ENCODE measurements at places on chromosomes 12 and 14.

DNA sequence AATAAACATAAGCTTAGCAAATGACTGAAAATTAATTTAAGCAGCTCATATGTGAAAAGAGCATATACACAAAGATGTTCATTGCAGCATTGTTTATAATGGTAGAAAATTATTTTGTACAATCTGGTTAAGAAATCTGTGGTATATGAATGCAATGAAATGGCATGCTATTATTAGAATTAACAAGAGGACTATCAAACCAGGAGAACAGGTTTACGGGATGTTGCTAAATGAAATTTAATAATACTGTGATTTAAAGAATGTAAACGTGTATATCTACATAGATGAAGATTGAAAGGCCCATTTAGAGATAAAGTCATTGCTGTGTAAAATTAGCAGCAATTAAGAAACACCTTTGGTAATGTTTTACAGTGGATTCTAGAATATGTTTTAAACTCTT lies 70.5 kb downstream of the EID3 start:
- no peak for DNase-seq

- peak; percentile 87 for DNase-seq
Measured at GRCh38 chr12:67697443-67697842, 48.9 kb downstream of the DYRK2 start.

DNA sequence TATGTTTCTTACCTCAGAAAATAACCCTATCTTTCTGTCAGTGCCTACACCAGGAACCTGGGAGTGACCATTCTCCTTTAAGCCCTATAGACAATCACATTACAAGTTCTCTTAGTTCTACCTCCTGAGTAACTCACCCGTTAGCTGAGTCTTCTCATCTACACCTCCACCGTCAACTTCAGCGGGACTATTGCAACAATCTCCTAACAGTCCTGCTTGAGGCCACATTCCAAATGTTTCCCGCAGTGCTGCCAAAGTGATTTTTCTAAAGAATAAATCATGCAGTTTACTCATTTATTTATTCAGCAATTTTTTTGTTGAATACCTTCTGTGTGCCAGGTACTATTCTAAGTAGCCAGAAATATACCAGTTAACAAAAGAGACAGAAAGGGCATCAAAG lies 285.0 kb upstream of the GRIP1 start:
- no peak for DNase-seq

GRCh38 chr12:97267594-97268202 lies 194.9 kb upstream of the RMST start:
- DNase-seq, result no peak

DNA sequence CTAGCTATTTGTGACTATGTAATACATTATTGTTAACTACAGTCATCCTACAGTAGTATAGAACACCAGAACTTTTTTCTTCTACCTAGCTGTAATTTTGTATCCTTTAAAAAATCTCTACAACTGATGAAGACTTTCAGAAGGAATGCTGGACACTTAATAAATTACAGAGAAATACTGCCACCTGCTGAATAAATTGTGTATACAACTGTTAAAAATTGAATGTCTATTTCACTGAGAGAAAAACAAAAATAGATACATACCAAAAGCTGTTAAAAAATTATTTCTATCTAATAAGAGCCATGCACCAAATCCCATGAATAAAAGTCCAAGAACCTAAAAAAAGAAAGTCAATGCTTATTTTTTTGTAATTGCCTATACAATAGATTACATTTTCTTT lies 6.6 kb downstream of the TSPAN19 start:
- DNase-seq, result no peak

GRCh38 chr12:54564768-54565167 lies 15.4 kb downstream of the PDE1B start:
- DNase-seq, result no peak

DNA sequence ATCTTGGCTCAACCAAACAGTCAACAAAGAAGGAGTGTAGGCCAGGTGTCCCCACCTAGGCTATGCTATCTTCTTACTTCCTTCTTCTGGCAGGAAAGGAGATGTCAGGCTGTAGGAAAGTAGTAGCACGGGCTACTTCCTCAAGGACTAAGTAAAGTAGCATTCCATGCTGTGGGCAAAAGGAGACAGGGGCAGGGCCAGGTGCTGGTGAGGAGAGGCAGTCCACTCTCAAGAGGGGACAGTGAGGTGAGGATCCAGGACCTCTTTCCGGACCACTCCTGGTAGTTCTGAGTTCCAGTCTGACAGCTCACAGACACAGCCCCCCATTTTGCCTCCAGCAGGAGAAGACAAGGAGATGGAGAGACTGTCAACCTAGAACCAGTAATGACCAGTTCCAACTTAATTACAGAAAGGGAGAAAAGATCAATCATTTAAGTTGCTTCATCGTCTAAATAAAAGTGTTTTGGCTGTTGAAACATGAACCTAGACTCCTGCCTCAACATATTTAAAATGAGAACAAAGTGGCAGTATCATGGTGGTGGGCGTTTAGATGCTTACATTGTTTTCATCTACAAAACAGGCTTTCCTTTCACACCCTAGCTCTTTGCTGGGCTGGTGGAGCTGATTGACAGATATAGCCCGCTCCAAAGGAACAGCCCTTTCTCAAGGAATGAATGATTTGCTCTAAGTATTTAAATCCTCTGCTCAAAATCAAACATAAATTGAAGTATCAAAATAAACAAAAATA lies 5.1 kb upstream of the SSTR1 start:
- DNase-seq, result no peak

DNA sequence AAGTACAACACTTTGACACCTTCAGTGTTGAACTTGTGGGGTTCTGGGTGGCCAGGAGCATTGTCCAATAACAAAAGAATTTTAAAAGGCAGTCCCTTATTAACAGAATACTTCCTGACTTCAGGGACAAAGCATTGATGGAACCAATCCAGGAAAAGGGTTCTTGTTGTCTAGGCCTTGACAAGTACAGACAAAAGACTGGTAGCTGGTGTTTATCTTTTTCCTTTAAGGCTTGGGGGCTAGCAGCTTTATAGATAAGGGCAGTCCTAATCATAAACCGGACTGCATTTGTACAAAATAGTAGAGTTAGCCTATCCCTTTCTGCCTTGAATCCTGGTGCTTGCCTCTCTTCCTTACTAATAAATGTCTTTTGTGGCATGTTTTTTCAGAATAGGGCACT lies 27.4 kb downstream of the FAM177A1 start:
- no peak for DNase-seq

DNA sequence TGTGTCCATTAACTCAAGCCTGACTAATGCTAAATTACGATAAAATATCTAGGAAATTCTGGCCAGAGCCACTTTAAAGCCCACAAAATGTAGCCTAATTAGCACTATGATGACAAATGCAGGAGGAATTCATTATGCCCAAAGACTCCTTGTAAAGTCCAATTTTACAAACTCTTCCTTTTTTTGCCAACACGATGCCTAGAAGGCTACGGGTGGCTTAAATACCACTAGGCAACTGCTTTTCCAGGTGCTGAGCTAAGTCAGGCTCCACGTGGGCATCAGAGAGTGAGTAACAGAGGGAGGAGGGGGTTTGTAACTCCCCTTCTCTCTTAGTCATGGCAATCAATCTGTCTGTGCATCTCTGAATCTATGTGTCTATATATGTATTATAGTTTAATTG lies 172.4 kb upstream of the NTF3 start:
- DNase-seq, result no peak

- DNase-seq, result no peak
Measured at GRCh38 chr12:100716945-100717732, 77.4 kb upstream of the ANO4 start.

- DNase-seq, result no peak
Measured at GRCh38 chr12:29086325-29087271, 62.5 kb upstream of the FAR2 start.

DNA sequence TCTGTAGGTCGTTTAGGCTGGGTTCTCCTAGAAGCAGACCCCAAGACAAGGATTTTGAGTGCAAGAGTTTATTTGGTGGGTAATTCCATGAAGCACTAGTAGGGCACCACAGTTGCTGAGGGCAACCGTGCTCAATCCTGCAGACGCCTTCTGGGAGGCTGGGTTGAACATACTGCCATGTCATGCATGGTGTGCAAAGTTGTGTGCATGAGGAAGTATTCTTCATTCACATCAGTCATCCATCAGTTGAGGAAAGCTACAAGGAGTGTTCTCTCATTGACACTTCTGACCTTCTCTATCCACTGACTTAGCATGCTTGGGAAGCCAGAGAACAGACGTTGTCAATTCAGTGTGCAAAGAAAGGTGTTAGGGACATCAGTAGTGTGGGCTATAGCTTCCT lies 179.2 kb downstream of the PTPN11 start:
- no peak for DNase-seq

- no peak for DNase-seq
Measured at GRCh38 chr12:83113945-83114344, 427.2 kb downstream of the TMTC2 start.

All from Jurkat, Clone E6-1 (cell line).